ENCODE measurements at places on chromosomes 4 and X.

DNA sequence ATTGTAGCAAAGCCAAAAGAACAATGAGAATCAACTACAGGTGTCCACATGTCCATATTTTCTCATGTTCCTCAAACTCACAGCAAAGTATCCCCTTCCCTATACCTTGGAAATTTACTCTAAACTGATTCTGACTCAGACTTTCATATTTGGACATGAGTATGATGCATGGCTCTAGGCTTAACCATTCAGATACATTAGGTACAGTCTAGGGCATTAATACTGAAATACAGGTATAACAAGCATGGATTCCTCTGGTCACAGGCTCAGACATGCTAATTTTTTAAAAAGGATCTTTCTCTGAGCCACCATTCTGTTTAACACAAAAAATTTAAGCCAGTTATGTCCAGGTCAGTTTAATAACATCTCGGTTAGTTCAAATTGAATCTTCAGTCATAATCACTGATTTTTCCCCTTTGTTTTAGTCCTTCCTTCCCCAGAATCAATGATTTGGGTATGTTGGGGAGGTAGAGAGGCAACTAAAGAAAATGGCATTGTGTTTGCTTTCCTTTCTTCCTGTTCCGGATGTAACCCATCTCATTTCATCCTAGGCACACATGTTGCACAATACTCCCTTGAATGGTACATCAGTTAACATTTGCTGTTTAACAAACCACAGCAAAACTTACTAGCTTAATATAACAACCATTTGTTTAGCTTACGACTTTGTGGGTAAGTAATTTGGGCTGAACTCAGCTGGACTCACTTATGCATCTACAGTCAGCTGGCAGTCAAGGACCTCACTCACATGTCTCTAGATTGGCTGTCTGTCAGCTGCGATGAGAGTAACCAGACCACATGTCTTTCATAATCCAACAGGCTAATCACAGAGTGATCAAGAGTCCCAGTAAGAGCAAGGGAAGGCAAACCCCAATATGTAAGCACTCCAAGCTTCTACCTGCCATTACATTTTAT lies 75.3 kb upstream of the GRIA3 start:
- DNase-seq, result no peak

DNA sequence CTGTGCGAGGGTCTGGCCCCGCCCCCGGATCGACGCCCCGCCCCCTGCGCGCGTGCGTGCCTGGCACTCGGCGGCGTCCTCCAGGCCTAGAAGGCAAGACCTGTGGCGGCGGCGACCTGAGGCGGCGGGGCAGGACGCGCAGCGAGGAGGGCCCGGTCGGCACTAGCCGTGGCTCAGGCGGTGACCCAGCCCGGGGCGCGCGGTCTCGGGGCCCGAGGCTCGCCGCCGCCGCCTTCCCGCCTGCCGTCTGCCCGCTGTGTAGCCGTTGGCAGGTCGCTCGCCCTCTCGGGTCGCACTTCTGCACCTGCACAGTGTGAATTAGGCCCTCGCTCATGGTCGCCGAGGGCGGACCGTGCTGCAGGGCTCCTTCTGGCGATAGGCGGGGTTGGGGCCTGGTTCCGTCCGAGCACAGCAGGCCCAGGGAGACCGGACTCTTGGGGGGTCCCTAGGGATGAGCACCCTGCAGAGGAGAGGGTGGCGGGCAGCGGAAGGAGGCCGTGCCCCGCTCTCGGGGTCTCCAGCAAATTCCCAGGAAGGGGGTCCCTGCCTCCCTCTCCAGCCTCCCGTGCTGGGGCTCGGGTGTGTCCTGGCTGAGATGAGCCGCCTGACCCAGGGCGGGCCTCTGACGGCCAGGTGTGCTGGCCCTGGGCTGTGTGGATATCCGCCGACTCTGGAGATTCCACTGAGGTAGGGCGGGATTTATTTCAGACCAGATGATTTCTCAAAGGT lies 557 bp upstream of the FAM53A start:
- DNase-seq, result no peak

- no peak for DNase-seq
Observed at GRCh38 chr4:4852591-4853362, 6.7 kb upstream of the MSX1 start.

GRCh38 chrX:40418146-40418812 lies 162.5 kb upstream of the ATP6AP2 start:
- DNase-seq, result no peak

DNA sequence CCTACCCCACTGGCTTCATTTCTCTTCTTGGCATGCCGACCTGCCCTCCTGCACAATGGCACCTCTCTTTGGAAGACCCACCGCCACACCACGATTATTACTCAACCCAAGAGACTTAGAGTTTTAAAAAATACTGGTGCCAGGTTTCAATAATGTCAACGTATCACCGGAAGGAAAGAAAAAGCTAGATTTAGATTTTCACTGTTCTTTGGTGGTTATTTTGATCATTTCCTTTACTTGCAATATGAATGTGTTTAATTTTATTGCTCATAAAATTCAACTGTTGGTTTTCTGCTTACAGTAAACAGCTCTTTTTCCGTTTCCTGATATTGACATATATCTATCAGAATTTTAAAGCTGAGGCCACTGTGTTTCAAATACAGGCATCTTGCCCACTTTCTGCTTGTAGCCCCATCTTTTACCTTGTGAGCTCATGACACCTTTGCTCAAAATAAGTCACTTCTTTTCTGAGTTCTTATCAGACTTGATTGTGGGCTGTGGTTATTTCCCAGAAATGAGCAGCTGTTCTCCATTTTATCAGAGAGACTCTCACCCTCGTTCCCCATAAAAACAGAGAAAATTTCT lies 439.1 kb downstream of the INPP4B start:
- DNase-seq, result no peak

DNA sequence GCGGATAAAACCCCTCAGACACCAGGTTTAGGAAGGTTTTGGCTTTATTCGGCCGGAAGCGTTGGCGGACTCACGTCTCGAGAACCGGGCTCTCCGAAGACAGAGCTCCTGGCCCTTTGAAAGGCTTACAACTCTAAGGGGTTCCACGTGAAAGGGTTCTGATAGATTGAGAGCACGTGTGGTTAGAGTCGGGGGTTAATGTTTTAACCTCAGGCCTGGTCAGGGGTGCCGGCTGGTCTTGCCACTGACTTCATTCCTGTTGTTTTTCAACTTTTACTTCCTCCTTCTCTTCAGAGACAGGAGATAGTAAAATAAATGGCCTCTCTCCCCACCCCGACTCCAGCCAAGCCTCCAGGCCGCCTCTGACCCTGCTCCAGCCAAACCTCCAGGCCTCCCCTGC lies 4.7 kb upstream of the ASMT start:
- DNase-seq, result no peak

DNA sequence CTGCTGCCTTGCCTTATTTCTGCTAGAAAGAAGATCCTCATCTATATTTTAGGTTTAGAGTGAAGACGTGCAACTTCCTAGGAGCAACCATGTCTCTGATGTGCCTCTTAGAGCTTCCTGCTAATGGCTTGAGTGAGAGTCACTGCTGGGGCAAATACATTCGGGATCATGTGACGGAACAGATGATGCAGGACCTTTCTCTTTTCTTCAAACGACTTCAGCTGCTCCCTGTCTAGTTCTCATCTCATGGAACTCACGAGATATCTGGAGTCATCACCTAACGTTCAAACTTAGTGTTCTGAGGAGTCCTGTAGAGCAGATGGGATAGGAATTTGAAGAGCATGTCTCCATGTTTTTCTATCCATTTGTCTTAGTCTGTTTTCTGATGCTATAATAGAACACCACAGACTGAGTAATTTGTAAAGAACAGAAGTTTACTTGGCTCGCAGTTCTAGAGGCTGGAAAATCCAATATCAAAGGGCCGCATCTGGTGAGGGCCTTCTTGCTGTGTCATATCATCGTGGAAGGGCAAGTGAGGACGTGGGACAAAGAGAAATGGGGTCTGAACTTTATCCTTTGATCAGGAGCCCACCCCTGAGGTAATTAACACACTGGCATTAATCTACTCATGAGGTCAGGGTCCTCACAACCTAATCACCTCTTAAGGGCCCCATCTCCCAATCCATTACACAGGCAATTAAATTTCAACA lies 43.5 kb upstream of the SCRG1 start:
- no peak for DNase-seq

DNA sequence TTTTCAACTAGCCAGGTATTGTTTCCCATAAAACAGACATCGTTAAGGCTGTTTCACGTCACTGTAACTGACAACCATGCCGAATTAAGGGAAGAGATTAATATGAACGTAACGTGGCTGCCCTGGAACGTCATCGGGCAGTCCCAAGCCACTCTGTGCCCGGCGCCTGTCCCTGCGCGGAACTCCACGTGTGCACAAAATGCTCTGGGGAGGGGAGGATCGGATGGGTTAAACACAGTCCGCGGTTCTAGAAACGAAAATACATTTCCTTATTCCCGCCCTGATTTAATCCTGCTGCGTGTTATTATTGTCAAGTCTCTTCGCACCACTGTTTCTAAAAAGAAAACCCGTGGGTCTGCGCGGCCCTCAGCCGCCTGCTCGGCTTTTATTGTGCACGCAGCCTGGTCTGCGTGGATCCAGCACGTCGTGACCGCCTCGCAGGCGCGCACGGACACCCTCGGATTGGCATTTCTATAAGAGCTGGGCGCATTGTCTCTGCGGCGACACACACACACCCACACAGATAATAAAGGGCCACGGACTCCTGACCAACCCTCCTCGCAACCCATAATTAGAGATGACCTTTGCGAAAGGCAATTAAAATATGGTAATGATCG lies 69.6 kb upstream of the BCOR start:
- DNase-seq, result no peak

- no peak for DNase-seq
Observed at GRCh38 chr4:64737026-64737853, 328.0 kb upstream of the TECRL start.

- DNase-seq, result no peak
Observed at GRCh38 chrX:52346174-52347165, 22.4 kb upstream of the XAGE2 start.

DNA sequence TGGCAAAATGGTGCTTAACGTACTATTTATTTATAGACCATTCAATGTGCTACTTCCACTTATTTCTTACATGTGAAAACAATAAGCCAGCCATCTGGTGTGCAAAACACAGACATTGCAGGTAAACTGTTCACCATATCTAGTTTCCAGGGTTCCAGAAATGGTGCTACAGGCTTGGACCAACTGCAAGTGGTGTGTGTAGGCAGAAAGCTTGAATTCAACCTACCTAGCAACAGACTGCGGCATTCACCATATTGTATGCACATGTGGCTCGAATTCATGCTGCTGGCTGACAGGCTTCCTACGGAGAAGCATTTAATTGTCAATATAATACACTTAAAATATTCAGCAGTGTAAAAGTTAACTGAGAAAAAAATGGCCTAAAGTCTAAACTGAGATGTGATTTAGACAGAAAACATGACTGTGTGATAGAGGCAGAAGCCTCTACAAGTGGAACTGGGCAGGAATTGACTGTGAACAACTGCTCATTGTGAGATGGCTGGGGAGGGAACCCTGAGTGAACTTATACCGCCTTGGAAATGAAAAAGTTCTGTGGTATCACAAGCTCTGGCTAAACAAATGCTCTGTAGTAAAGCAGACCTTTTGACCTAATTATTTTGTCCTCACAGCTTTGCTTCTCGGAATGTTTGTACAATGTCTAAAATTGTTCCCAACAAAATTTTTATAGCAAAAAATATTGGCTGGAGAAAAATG lies 434.7 kb downstream of the GRIA2 start:
- no peak for DNase-seq

- DNase-seq, result no peak
Observed at GRCh38 chrX:14309431-14309830, 219.9 kb upstream of the GLRA2 start.

DNA sequence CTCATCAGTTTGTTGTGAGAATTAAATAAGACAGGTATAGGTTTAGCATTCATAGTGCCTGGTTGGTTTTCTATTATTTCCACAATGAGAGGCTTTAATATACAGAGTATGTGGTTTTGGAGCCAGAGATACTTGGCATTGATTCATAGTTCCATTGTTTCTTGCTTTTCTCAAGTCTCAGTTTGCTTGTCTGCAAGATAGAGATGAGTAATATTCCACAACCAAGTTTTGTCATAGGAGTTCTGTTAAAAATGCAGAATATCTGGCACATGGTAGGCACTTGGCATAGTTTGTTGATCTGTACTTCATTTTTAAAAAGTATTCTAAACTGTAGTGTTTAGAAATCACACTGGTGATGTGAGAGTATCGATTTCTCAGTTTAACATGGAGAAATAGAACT lies 37.5 kb upstream of the EDA2R start:
- DNase-seq, result no peak

DNA sequence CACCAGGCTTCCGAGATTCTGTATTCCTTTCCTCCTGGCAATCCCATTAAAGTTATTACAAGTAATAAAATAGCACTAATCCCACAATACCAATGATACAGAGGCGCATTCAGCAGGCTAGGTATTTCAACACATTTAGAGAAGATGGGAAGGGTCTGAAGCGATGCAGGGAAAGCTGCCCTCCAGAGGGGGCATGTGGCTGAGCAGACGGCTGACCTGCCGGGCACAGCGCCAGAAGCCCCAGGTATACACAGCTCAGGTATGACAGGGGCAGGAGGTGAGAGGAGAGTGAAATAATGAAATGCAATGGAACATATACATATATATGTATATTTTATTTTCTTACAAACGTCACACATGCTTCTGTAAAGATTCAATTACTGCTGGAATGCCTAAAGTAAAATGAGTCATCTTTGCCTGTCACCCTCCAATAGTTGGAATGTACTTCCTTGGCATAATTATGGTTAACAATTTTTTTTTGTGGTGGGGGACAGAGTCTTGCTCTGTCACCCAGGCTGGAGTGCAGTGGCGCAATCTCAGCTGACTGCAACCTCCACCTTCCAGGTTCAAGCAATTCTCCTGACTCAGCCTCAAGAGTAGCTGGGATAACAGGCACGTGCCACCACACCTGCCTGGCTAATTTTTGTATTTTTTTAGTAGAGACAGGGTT lies 21.3 kb upstream of the CDKN2AIP start:
- no peak for DNase-seq

- no peak for DNase-seq
Observed at GRCh38 chrX:24890677-24891076, 125.1 kb downstream of the ARX start.

- DNase-seq, result peak; percentile 1
Observed at GRCh38 chrX:134171661-134172587, 65.1 kb upstream of the CCDC160 start.

- no peak for DNase-seq
Observed at GRCh38 chr4:1846580-1846979, 9.4 kb downstream of the LETM1 start.

- DNase-seq, result no peak
Observed at GRCh38 chrX:10326578-10326977, 169.8 kb downstream of the CLCN4 start.

GRCh38 chr4:7861440-7861881 lies 78.2 kb downstream of the AFAP1 start:
- DNase-seq, result no peak

DNA sequence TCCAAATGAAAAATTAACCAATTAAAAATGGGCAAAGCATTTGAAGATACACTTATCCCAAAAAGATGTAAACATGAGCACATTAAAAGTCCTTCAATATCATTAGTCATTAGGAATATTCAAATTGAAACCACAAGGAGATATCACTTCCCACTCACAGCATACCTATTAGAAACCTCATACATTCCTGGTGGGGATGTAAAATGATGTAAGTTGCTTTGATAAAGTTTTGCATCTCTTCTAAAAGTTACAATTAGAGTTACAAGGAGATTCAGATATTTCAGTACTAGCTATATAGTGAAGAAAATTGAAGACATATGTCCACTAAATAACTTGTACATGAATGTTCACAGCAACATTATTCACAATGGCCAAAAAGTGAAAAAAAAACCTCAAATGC lies 1109.3 kb upstream of the LCORL start:
- no peak for DNase-seq
